Right lobe of liver (tissue), 6 donors: ENCODE measurements at places on chromosomes 5 and 9. TPM values are rescaled to one million over a fixed set of nuclear protein-coding genes. Genes with fewer than 3 reads are reported as not detected.

DNA sequence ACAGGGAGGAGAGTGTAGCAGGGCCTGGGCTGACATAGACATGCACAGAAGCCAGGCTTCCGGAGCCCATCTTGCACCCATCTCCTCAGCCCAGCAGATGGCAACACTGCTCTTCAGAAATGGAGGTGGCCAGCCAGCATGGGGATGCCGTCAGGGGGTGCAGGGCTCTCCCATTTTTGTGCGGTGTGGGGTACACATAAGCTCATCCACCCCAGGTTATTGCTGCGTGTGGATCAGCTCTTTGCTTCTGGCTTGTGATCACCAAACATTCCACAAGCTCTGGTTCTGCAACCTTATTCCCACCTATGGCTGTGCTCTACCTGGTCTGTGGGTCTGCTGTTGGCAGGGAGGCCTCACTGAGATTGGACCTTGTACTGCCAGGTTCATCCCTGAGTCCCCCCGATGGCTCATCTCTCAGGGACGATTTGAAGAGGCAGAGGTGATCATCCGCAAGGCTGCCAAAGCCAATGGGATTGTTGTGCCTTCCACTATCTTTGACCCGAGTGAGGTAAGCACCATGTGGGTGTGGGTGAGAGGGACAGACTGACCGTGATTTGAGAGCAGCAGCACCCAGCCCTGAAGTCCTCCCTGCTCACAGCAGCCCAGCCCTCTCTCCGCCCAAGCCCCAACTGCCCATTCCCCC lies 17.3 kb downstream of the SLC22A5 start:
- peak overlapping the region; percentile 81 for H3K27ac ChIP-seq
- no peaks in the 10 kb centered on the region for H3K27me3 ChIP-seq
- peak; percentile 82 for DNase-seq
- no peak overlapping the region for H3K4me3 ChIP-seq
- H3K36me3 ChIP-seq, result no peaks in the 10 kb centered on the region

SLC6A3 gene
- not detected for total RNA-seq

GRCh38 chr5:143652108-143652700 lies 159.8 kb upstream of the HMHB1 start:
- H3K4me3 ChIP-seq, result no peak overlapping the region
- H3K36me3 ChIP-seq, result no peaks in the 10 kb centered on the region
- no peaks in the 10 kb centered on the region for H3K4me1 ChIP-seq
- H3K27me3 ChIP-seq, result no peaks in the 10 kb centered on the region

GRCh38 chr5:142767911-142768310 lies 2.3 kb upstream of the ARHGAP26 start:
- H3K4me3 ChIP-seq, result no peak overlapping the region
- no peak overlapping the region for H3K27ac ChIP-seq
- H3K36me3 ChIP-seq, result no peaks in the 10 kb centered on the region

GRCh38 chr5:87899721-87900131 lies 368.9 kb downstream of the TMEM161B start:
- no peak for DNase-seq
- no peaks in the 10 kb centered on the region for H3K27me3 ChIP-seq
- H3K4me1 ChIP-seq, result no peaks in the 10 kb centered on the region
- no peak overlapping the region for H3K4me3 ChIP-seq
- H3K36me3 ChIP-seq, result no peaks in the 10 kb centered on the region

BTNL3 gene
- total RNA-seq, result not detected
